ENCODE measurements at places on chromosomes 1 and 21.

- DNase-seq = no peak
Observed at GRCh38 chr21:43639470-43640353, 19.6 kb downstream of the HSF2BP start.

- no peak for DNase-seq
Observed at GRCh38 chr1:43836267-43836951, 97.2 kb upstream of the ARTN start.

- DNase-seq = peak; percentile 86
Observed at GRCh38 chr21:32392880-32393676, at the start of gene URB1. TSS of gene URB1 (minus strand) at chr21:32393012. CDS start at chr21:32392910, 102 bp downstream.

- peak; percentile 45 for DNase-seq
Observed at GRCh38 chr1:182781841-182782586, 7.6 kb upstream of the NPL start.

GRCh38 chr1:115888976-115889375 is 48.0 kb upstream of the NHLH2 start:
- DNase-seq = no peak

DNA sequence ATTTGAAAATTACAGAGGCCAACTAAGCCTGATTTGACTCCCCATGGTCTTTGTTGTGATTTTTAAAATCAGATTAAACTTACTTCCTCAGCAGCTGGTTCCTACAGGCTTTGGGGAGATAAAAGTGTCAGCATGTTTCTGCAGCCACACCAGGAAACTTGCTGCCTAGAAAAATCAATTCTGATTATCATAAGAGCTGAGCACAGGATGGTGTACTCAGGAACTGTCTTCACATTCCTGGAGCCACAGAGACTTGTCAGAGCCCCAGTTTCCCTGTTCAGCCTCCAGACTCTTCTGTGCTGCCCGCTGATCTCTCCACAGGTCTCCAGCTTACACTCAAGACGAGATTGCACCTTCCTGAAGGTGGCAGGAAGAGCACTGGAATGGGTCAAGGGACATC is 23.9 kb downstream of the RAB3B start:
- DNase-seq = no peak
